ENCODE measurements at places on chromosomes 2 and 18. TPM values are rescaled to one million over a fixed set of nuclear protein-coding genes. Genes with fewer than 3 reads are reported as not detected.

Gene TFCP2L1
- not detected for total RNA-seq

DNA sequence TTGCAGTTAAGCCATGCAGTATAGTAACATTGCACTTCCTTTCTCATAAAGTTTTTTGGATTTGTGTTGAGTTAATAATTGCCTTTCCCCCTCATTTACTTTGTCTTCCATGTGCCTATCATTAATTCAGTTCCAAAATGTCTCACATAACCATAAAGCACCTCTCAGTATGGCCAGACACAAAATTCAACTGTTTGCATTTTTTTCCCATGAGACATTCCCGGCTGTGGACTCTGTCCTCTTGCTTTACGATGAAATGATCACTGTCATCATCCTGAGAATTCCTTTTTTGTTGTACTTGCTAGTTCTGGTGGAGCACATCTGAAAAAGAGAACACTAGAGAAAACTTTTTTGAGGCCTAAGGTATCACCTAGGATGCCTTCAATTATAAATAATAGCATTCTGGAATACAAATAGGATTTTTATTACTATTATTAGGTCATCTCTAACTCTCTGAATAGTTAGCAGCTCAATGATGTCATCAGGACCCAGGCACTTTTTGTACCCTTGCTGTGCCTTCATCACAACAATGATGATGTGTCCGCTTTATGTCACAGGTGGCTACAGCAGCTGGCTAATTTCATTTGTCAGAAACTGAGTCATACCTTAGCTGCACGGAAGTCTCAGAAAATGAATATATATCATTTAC, 8.5 kb upstream of the ATP8B1 start:
- DNase-seq = no peak

DNA sequence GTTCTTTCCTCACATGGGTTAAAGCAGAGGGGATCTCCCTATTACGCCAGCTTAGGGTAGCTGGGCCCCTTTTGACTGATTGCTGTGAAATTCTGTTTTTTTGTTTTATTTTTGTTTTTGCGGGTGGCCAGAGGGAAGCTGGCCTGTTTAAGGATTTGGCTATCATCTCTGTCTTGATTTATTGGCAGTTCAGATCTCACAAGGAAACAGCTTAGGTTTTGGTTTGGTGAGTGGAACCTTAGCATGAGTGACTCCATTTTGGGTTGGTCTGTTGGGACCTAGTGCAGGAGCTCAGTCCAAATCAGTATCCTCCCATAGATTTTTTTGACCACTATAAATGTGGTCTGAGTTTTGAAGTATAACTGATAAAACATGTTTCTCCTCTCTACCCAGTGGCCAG, 25.6 kb upstream of the NTSR2 start:
- no peak for DNase-seq

DNA sequence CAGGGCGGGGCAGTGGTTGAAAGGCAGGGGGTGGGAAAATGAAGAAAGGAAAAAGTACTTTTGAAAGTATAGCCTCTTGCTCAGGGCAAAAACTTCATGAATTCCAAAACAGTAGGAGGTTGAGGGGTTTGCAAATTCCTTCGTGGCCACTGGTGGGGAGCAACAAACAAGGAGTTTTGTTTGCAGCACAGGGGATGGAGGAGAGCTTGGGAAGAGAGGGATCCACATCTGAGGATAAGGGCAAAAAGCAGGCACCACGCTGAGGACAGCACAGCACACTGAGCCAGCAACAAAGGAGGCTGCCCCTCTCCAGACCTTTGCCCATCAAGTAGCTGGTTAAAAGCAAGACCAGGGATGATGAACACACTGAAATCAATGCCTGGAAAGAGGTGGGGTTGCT, 148.9 kb downstream of the TCF4 start:
- no peak for DNase-seq

Gene CPO
- 0.48 TPM for total RNA-seq

DNA sequence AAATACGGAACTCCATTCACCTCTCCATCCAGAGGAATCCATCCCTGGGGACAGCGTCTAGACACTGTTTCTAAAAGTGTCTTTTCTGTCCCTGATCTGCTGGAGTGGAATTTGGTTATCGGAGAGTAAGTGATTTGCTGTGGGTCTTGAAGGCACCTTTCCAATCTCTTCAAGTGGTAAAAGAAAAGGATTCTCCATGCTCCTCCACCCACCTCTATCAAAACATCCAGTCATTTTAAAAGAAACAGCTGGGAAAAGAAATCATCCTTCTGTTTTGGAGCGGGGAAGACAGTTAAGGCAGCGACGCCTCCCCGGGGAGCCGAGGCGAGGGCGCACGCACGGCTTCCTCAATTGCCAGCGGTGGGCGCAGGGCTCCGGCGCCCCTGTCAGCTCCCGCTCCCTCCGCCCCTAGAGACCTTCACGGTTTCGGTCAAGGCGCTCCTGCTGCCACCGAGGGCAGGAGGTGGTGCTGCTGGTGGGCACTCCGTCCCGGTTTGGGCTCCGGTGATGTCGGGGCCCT, 547 bp downstream of the SLC35F5 start:
- no peak for DNase-seq

DNA sequence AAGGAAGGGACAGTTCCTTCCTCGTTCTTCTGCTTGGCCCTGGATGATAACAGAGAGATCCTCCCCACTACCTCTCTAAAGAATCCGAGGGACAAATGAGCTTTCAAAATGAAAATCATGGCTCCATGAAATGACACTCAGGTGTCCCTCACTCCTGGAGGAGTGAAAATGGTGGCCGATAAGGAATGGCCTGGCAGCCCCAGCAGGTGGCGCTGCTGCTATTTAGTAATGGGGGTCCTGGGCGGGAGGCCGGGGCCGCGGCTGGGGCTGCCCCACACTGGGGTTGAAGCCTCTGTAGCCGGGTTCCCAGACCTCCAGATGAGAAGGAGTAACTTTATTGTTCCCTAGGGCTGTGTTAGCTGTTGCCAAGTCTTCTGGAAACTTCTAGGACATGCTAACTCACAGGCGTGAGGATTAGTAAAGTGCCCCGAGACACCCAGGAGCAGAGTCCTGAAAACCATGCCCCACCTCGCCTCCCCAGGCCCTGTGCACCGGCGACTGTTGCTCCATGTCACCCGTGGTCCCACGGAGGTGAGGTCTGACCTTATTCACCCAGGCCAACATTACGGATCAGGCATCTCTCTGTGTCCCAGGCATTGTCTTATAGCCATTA, 138.0 kb downstream of the CTIF start:
- DNase-seq = no peak

DNA sequence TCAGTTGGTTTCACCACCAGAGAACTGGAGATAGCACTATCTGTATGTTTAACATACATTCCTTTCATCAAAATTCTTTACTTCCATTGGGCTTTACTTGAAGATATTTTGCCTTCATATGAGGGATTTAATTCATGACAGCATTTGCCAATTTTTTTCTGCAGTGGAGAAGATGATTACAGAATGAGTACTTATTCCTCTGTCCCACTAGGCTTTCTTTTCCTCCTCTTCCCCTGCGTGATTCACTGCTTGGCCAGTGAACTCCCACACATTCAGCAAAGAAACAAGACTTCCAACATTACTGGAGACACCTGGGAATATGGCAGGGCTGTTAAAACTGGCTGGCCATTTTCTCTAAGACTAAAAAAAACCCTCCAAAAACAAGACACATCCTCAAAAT, 425.8 kb upstream of the KCNH7 start:
- DNase-seq = no peak

GRCh38 chr18:27413495-27414401, 228.6 kb upstream of the CHST9 start:
- DNase-seq = no peak

- no peak for DNase-seq
Observed at GRCh38 chr2:143588746-143589145, 459.5 kb downstream of the ARHGAP15 start.

- DNase-seq = no peak
Observed at GRCh38 chr2:36831185-36831584, 134.7 kb downstream of the VIT start.

DNA sequence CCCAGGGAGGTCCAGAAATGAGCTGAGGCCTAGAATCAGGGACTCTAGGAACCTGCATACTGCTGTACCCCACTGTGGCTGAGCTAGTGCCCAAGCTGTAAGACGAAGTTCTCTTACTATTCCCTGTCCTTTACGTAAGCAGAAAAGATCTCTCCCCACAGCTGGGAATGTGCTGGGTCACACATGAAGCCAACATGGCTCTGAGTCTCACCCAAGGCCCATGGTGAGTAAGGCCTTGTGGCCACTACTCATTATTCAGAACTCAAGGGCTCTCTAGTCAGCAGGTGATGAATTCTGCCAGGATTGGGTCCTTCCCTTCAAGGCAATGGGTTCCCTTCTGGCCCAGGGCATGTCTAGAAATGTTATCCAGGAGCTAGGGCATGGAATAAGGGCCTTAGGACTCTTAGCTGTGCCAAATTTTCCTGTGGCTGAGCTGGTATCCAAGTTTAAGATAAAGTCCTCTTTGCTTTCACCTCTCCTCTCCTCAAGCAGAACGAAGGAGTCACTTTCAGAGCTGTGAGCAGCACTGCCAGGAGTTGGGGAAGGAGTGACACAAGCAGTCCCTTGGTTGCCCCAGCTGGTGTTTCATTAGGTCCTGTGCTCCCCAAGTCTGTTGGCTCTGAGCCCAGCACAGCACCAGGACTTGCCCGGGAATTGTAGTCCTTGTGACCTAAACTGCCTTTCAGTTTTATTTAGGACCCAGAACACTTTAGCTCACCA, 707.6 kb downstream of the SLC4A3 start:
- DNase-seq = no peak

DNA sequence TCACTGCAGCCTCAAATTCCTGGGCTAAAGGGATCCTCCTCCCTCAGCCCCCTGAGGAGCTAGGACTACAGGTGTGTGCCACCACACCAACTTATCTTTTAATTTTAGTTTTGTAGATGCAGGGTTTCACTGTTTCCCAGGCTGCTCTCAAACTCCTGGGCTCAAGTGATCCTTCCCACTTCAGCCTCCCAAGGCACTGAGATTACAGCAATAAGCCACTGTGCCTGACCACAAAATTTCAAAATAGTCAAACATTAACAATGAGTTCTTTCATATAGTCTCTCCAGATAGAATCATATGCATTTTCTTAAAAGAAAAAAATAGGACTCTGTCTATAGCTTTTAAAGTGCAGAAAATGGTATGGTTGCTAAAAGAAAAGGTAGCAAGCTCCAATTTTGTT, 24.9 kb upstream of the PID1 start:
- no peak for DNase-seq

Gene NT5DC4
- total RNA-seq = not detected

DNA sequence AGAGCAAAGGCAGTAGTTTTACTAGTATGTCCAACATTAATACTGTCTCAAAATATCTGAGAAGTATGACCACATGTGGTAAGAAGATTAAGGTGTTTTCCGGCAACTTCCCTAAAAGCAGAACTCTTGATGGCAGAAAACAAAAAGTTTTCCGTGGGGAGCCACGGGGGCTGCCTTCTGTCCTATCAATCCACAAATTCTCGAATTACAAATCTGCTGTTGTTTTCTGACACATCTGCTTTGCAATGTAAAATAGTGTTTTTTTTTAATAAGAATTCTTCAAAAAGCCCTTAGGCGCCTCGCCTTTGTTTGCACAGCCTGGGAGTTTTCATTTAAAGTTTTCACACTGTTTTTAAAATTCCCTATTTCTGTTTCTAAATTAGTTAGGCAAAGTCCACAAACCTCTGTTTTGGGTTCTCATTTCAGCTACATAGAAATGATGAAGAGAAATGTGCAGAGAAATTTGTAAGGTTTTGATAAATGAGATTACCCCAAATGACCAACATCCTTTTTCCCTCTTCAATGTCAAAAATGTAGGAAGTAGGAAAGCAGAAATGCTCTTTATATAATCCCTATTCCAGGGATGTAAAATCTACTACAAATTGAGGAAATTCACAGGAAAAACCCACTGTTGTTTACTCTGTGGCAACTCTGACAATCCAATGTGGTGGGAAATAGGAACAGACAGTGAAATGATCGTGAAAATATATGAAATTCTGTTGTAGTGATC, 385.8 kb downstream of the ZEB2 start:
- no peak for DNase-seq

GRCh38 chr18:73881396-73881917, 266.2 kb downstream of the FBXO15 start:
- DNase-seq = no peak

Gene C1QL2
- not detected for total RNA-seq

- no peak for DNase-seq
Observed at GRCh38 chr2:101821059-101821805, 123.7 kb downstream of the MAP4K4 start.

Gene CRYGB
- total RNA-seq = not detected

Gene C1D
- 11.8 TPM for total RNA-seq

DNA sequence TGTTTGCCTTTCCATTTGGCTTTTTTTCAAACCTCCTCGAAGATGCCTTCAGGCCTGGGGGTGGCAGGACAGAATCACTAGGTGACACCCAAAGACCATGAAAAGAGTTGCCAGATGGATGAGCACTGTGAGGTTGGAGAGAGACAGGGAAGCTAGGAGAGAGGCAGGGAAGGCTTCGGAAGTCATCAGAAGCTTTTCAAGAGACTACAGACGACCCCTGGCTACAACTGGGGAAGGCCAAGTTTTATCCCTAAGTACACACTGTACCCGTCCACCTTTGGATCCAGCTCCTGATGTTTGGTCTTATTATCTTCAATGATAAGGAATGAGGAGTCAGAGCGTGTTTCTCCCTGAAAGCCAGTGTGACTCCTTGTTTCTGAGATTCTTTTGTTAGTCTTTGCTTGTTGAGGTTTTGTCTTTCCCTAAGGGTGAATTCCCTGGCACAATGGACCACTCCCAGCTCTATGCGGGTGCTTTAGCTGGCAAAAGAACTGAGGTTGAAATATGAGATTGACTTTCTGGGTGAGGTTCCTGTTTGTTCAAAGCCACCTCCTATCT, 33.4 kb upstream of the SLC9A2 start:
- DNase-seq = no peak

- DNase-seq = no peak
Observed at GRCh38 chr2:4090668-4091630, 387.6 kb downstream of the DCDC2C start.

DNA sequence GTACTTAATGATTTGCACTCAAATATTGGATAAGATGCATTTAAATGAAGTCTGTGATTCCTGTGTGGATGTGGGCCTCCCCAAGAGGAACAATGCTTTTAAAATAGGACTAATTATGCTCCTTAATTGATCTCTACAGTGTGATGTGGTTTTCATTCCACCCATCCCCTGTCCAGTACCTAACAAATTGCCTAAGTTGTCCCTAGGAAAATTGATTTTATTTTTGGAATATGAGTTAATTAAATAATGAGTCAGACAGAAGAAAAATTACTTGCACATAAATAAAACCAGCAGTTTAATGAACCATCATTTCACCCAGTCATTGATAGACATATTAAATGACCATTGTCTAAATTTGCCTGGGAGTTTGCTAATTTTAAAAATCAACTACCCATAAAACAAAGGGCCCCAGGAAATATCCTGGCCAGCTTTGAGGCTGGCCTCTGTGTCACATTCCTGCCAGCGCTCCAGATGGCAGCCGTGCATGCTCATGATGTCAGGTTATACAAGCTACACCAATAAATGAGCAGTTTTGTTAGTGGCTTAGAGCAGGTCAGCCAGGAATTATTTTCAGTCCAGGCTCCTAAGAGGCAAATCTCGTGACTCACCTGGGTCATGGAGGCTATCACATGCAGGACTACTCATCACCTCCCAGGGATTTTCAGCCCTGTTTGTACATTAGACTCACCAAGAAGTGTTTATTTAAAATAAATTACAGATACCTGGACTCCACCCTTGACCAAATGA, 31.9 kb downstream of the ABHD3 start:
- DNase-seq = no peak
